Activated naive CD4-positive, alpha-beta T cell treated with anti-CD3 and anti-CD28 coated beads, Interleukin-2, amount 50 U/mL, for 16 hours (primary cell): ENCODE measurements at places on chromosomes 12 and 14.

DNA sequence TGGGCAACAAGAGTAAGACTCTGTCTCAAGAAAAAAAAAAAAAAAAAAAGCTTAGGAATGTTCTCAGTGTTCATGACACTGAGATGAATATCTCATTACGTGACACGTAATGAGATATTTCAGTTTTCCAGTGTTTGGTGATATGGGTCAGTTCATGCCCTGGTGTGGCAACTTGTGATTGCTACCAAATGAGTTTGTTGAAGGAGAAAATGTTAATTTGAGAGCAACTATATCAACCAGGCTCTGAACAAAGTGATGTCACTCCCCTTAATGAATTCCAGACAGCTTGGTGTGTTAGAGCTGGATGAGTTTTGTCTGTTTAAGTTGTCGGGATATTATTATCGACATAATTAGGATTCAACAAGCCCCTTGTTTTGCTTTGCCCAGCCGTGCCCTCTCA, 211.7 kb downstream of the DPF3 start:
- DNase-seq: no peak

DNA sequence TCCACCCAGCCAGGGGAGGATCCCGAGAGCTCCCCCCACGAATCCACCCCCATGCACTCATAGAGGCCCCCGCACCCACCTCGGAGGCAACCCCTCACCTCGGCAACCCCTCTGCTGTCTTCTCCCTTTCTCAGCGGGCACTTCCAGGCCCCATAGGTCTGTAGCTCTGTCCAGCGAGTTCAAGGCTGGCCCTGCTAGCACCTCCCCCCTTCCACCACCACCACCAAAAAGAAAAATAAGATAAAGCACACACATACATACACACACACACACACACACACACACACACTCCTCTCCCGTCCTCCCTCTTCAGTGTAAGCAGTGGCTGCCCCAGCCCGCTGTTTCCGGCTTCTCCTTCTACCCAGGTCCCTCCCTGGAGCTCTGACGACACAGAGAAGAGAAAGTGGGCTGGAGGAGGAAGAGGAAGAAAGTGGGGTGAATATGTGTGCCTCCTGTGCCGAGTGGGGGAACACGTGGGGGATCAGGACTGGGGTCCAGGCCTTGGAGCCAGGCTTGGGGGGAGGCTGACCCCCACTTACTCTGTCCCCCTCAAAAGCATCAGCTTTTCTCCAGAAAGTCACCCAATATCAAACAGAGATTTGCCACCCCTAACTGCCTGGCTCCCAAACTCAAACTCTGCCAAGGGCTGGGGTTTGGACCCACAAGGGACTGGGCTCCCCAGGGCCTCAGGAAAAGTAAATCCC, at the start of gene STAT6:
Gene STAT6 (minus strand): TSS at position 332 of the 704 bp plus-strand sequence. CDS start 3,084 bp downstream, outside the sequence.
- peak; percentile 78 for DNase-seq

DNA sequence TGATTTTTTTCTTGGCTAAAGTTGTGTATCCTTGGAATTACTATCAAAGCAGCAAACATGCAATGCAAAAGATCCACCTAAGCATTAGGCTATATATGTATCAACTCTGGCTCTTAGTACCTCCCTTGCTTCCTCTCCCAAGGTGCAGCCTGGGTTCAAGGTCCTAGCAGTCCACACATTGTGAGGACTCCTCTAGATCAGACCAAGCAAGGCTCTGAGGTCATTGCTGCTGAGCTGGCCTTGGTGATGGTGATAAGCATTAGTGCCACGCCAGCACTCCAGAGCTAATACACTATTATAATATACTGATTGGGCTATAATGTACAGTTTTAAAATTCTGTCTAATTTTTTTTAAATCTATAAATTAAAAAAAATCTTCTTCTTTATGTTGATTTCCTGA, 196.9 kb upstream of the BTG1 start:
- no peak for DNase-seq

DNA sequence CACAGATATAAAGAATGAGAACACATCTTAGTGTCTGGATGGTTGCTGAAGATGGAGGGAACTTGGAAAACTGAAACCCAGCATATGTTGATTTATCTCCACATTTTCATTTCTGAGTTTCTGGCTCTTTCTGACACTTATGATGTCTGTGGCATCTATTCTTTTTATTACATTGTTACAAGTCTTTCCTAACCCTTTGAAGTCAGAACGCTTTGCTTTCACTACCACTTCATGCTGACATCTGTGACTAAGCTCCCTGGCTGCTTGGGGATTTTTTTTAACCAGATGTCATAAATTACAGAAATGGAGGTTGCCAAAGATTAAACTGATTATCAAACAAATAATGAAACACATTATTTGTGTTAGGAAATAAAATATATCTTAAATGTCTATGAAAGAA, 188.7 kb downstream of the KITLG start:
- DNase-seq: no peak

DNA sequence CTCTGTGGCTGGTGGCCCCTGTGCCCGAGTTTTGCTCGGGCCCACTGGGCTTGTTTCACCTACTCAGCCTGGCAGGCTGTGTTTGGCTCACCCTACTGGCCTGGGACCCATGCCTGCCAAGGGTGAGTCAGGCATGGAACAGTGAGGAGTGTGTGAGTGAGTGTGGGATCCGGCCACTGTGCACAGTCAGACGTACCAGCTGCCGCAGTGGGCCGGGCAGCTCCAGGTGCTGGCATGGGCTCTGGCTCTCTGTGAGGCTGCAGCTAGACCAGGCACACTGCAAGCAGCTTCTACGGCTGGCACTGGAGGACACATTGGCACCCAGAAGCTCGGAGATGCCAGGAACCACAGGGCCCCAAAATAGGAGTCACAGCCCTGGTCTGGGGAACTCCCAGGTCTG, 40.6 kb downstream of the HSD17B6 start:
- DNase-seq: no peak

GRCh38 chr12:91845365-91845764, 300.3 kb downstream of the BTG1 start:
- DNase-seq: no peak

- DNase-seq: no peak
These were observed 129.8 kb downstream of the PTPRB start for GRCh38 chr12:70507442-70507841.

DNA sequence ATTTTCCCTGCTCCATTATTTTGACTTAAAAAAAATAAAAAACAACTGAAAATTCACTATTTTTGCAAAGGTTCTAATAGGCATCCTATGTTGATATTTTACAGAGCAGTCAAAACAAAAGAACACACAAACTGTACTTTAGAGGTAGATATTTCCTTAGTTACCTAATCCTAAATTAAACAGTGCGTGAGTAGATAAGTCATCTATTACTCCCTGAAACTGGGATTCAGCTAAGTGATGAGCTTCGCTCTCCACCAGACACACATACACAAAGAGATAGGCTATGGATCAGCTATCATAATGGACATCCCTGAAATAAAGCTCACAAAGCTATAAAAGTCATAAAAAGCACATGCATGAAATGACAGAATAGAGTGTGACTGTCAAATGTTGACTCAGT, 398.7 kb downstream of the SOX5 start:
- DNase-seq: no peak

- no peak for DNase-seq
These were observed 6.9 kb downstream of the RFC5 start for GRCh38 chr12:118023301-118023860.

- DNase-seq: no peak
These were observed 235 bp downstream of the RAB2B start for GRCh38 chr14:21476523-21476924.

- DNase-seq: no peak
These were observed 20.1 kb upstream of the CDK17 start for GRCh38 chr12:96420277-96420835.

DNA sequence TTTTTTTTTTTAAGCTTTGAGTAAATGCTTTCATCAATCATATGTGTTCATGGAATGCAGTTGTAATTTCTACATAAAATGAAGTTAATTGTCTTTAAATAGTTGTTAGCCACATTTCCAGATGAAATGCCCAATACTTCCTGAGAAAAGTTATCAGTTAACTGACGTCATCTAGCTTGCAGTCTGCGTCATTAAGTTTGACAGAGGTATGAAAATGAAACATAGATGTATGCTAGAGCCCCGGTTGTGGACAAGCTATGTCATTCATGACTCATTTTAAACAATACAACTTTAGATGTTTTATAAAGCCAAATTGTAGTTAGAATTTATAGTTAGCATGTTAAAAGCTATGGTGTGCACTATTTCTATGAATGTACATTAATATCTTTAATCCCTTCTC, 90.7 kb downstream of the PLEKHA5 start:
- DNase-seq: no peak

- DNase-seq: no peak
These were observed 108.3 kb downstream of the IGF1 start for GRCh38 chr12:102372087-102372486.

GRCh38 chr12:129328235-129328634, 475.0 kb downstream of the GLT1D1 start:
- no peak for DNase-seq

DNA sequence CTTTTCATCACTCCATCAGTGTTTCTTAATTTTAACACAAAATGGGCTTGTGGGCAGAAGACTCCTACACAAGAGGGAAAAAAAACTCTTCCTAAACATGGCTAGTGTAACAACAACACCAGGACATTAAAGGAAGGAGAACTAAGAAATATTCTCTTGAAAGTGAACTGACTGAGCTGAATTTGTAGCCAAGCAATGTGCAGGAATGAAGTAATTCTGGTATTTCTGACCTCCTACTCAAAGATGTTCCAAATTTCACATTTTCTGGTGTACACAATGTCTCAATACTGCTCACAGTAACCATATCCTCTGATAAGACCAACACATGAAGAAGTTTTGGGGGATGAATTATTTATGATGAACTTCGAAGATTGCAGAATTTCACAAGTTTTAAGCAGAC, 357.3 kb downstream of the DUSP6 start:
- DNase-seq: no peak

DNA sequence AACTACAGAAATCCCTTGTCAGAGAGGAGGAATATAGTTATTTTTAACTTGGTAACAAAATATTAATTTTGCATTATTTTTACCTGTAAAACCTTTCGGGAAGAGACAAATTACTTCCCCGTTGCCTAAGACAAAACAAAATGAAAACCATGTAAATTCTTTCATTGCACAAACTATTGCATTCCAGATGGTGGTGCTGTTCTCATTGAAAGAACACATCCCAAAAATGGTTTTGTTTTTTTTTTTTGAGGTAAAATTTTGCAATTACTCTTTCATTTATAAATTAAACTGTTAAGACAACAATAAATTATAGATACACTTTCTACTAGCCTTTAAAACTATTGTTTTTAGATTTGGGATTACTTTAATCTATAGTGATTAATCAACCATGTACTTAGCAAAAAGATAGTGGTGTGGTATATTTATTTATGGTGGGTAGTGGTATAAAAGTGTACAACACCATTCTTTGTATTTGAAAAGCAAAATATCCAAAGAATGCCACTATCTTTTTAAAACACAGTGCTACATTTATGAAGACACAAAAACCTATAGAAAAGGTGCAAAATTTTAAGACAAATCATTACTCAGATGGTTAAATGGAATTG, 115.5 kb downstream of the SLC38A1 start:
- no peak for DNase-seq
